ENCODE measurements at places on chromosomes 5 and 9.

DNA sequence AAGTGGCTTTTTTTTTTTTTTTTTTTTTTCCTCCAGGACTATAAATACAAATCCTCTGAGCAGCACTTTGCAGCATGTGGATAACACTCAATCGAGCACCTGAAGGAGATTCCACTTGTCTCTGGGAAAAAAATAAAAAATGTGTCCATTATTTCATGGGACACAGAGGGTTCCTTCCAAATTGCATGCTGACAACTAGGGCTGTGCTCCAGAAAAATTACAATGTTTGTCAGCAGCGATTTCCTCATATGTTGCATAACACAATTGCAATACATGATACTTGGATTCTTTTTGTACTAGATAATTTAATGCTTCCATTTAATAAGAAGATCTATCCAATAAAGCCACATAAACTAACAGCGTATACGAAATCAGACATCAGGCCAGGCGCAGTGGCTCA is 84.4 kb downstream of the CDH18 start:
- no peak overlapping the region for H3K4me3 ChIP-seq
- H3K27me3 ChIP-seq: no peaks in the 10 kb centered on the region
- no peak overlapping the region for H3K27ac ChIP-seq
- DNase-seq: no peak
- no peaks in the 10 kb centered on the region for H3K4me1 ChIP-seq

GRCh38 chr5:140043508-140043872 is 391 bp upstream of the NRG2 start:
- H3K27me3 ChIP-seq: peaks cover 40% of the 10 kb centered on the region
- peak overlapping the region; percentile 76 for H3K4me3 ChIP-seq
- H3K4me1 ChIP-seq: peaks cover 29% of the 10 kb centered on the region
- no peaks in the 10 kb centered on the region for H3K36me3 ChIP-seq
- DNase-seq: no peak

- peaks cover 2% of the 10 kb centered on the region for H3K36me3 ChIP-seq
- H3K4me1 ChIP-seq: peaks cover 28% of the 10 kb centered on the region
- no peak overlapping the region for H3K27ac ChIP-seq
- DNase-seq: no peak
- H3K27me3 ChIP-seq: no peaks in the 10 kb centered on the region
- H3K4me3 ChIP-seq: no peak overlapping the region
These were observed 550.6 kb upstream of the CLINT1 start for GRCh38 chr5:158409507-158409906.

- no peaks in the 10 kb centered on the region for H3K27me3 ChIP-seq
- H3K36me3 ChIP-seq: no peaks in the 10 kb centered on the region
- no peak overlapping the region for H3K4me3 ChIP-seq
These were observed 820.0 kb downstream of the PRELID2 start for GRCh38 chr5:145015146-145015545.

Data from activated B cell treated with CpG ODN at 0.5 μM for 24 hours (primary cell).